Lung (tissue), 17 donors: ENCODE measurements at places on chromosomes 12 and 14. TPM values are rescaled to one million over a fixed set of nuclear protein-coding genes. Genes with fewer than 3 reads are reported as not detected.

- no peak for DNase-seq
Observed at GRCh38 chr12:68904351-68904962, 28.5 kb downstream of the CPM start.

DNA sequence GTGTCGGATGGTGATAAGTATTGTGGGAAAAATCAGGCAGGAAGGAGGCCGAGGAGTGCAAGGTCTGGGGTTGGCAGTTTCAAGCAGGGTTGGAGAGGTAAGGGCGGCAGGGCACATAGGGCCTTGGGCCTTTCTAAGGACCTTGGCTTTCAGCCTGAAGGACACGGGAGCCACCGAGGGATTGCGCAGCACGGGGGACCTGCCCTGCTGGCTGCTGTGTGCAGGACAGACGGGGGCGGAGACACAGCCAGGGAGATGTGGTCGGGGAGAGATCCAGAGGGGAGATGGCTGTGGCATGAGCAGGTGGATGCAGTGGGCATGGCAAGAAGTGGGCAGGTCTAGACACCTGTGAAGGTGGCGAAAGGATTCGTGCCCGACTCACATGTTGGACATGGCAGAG is 14.7 kb downstream of the OTUB2 start:
- DNase-seq = no peak

- DNase-seq = no peak
Observed at GRCh38 chr12:112275207-112275606, 107.0 kb downstream of the HECTD4 start.

- no peak for DNase-seq
Observed at GRCh38 chr14:82046512-82047226, 513.0 kb upstream of the SEL1L start.

DNA sequence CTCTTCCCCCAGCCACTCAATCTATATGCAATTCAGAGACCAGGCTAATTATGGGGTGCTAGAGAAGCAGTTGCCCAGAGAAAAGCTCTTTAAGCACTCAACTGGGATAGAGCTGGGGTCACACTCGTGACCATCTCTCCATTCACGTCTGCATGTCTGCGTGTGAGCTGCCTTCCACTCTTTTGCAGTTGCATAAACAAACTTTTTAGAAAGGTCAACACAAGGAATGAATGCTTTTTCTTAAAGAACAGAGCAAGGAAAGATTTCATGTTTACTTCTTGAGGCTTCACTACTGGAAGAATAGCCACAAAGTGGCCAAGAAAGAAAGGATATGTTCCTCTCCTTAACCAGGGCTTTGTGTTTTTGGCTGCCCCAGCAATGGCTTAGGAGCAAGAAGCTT is 151.1 kb downstream of the SAMD4A start:
- DNase-seq = no peak

GRCh38 chr14:61598980-61599379 is 96.3 kb upstream of the HIF1A start:
- DNase-seq = no peak

DNA sequence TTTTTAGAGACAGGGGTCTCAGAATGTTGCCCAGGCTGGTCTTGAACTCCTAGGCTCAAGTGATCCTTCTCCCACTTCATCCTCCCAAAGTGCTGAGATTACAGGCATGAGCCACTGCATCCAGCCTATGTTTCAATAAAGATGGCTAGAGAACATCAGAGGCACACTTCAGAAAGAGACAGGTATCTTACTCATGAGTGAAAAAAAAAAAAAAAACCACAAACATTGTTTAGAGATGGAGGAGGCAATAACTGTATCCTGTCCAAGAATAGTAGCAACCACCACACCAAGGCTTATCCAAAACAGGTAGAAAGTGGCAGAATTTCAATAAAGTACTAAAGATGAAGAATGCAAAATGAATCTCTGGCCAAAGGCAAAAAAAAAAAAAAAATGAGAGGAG is 30.3 kb downstream of the EEA1 start:
- no peak for DNase-seq

DNA sequence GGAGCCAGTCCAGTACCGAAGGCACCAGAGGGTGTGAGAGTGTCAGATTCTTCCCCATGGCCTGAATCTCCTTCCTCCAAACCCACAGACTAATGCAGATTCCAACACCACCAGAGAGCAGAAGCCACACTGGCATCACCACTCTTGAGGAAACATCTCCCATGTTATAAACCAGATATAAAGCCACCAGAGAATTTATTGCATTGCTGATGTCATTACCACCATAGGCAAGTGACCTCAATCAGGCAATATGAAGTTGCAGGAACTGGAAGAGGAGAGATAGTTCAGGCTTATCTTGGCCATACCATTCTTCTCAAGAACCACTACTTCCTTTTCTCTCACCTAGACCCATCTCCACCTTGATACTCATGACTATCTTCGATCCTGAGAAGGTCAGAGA is 653.4 kb downstream of the TMEM121 start:
- no peak for DNase-seq

- DNase-seq = peak; percentile 17
Observed at GRCh38 chr12:69688471-69689427, 10.4 kb downstream of the BEST3 start.

GRCh38 chr14:23481362-23481970 is 12.0 kb downstream of the NGDN start:
- DNase-seq = no peak

DNA sequence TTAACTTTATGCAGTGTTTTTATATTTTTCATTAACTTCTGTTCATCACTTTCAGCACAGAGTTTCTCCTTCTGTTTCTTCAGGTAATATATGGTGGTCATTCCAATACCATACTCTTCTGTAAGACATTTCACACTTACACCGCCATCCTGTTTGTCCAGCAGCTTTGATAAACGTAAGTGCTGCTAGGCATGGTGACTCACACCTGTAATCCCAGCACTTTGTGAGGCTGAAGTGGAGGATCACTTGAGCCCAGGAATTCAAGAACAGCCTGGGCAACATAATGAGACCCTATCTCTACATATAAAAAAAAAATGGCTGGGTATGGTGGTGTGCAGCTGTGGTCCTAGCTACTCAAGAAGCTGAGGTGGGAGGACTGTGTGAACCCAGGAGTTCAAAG is 55.8 kb downstream of the EXOC5 start:
- DNase-seq = no peak

GRCh38 chr12:20629414-20630156 is 65.5 kb upstream of the SLCO1C1 start:
- DNase-seq = no peak

DNA sequence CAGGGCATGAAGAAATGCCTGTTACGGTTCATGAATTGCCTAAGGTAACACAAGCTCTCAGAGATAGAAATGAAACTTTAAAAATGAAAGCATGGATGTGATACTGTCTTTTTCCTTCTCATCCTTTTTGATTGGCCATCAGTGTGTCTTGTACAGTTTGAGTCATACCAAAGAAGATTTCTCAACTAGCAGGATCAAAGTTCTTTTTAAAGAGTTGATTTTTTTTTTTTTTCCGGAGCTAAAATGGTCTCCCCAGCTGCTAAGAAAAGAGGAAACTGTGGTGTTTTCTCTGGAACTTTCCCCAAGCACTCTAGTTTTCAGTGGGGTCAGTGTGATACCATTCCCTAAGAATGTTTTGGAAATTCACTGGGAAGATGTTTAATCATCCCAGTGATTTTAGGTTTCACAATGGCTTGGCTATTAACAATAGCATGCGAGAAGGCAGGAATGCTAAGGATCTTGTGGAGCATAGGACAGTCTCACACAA is 105.0 kb downstream of the ETNK1 start:
- DNase-seq = peak; percentile 55

GRCh38 chr12:107139787-107140186 is 46.4 kb upstream of the CRY1 start:
- DNase-seq = no peak

- DNase-seq = peak; percentile 93
Observed at GRCh38 chr12:131074221-131075083, 120.7 kb downstream of the ADGRD1 start.

GRCh38 chr12:26523708-26524150 is 309.3 kb downstream of the ITPR2 start:
- peak; percentile 99 for DNase-seq

DNA sequence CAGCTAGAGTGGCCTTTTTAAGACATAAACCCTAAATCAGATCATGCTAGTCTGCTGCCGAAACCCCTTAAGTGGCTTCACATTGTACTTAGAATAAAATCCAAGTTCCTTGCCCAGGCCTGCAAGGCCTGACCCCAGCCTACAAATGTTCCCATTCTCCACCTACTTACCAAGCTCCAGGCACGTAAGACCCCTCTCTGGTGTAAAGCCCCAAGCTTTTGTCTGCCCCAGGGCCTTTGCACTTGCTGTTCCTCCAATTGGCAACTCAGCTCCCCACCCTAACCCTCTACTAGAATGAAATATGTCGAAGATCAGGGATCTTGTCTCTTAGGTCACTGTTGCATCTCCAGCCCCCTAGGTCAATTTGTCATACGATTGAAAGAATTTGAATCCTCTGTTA is 27.1 kb upstream of the MED13L start:
- no peak for DNase-seq

DNA sequence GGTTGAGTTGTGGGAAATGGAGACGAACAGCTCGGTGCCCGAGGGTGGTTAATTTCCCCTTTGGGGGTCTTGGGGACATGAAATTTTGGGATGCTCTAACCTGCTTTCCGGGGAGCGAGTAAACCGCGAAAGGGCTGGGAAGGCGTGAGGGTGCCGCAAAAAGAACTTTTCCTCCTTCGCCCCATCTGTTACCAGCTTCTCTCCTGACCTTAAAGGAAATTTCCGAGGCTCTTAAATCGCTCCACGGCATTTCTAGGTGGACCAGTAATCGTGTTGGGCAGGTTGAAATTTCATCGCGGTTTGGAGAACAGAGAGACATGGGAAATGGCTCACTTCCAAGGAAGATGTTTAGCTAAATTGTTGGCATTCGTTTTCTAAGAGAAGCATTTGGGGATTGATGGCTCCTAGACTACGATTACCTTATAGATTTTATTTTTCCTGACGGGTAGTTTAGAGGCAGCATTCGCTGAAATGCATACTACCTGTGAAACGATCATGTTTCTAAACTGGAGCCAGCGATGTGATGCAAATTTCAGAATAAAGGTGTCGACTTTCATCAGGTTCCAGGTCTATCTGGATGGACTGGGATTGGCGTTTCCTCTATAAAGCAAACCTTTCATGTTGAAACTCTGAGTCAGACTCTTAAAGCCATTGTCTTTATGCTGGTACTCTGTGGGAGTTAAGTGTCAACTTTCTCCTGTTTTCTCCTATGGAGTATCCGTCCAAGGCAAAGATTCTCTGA is 414.5 kb downstream of the PCNX1 start:
- peak; percentile 68 for DNase-seq

DNA sequence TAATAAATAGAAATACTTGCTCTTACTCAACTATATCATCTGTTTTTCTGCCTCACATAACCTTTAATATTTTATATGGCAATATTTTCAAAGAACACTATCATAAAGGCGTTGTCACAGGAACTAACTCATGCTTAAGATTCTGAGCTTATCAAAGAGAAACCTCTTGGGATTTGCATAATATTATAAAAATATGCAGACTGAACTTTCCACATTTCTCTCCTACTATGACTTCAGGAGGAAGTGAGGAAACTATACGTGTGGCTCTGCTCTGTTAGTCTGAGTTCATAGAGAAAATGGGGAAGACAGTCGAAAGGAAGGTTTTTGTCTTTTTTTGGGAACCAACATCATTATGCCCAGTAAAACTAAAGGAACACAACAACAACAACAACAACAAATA is 124.7 kb downstream of the GARIN6 start:
- DNase-seq = no peak

GRCh38 chr12:72647139-72647538 is 375.0 kb downstream of the TRHDE start:
- no peak for DNase-seq

TSPAN31 gene
- total RNA-seq = 37.4 TPM

KRT74 gene
- total RNA-seq = not detected

KRT83 gene
- total RNA-seq = not detected

SLCO1A2 gene
- 1.1 TPM for total RNA-seq
